ENCODE measurements at places on chromosomes 2 and 18. TPM values are rescaled to one million over a fixed set of nuclear protein-coding genes. Genes with fewer than 3 reads are reported as not detected.

DNA sequence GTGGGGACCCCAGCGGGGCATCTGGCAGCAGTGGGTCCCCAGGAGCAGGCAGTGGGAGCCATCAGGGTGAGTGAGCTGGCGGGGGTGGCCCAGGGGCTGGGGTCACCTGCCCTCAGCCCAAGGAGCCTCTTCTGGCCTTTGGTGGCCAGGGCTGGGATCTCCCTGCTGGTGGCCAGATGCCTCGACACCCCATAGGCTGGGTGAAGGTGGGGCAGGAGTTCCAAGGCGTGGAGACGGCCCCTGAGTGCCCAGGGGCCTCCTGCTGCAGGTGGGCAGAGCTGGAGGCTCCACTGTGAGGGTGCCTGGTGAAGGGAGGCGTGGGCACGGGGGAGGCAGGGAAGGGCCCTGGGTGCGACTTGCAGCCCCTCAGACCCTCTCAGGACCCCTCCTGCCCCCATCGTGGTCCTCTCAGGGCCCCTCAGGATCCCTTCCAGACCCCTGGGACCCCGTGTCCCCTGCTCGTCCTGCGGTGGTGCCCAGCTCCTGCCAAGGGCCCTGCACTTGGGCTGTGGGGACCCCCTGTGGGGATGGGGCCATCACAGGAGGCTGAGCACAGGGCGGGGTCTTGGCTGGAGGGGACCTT, 5.0 kb upstream of the GPR35 start:
- H3K4me1 ChIP-seq, result no peaks in the 10 kb centered on the region
- no peaks in the 10 kb centered on the region for H3K36me3 ChIP-seq
- H3K4me3 ChIP-seq, result no peak overlapping the region
- no peaks in the 10 kb centered on the region for H3K27me3 ChIP-seq
- no peak for DNase-seq

Gene SLC9A4
- polyA plus RNA-seq, result not detected

GRCh38 chr2:235029054-235029453, 77.2 kb downstream of the SH3BP4 start:
- no peak overlapping the region for H3K27ac ChIP-seq
- H3K27me3 ChIP-seq, result peaks cover 3% of the 10 kb centered on the region
- no peak overlapping the region for H3K4me3 ChIP-seq
- no peaks in the 10 kb centered on the region for H3K36me3 ChIP-seq
- no peak for DNase-seq

Gene STARD6
- polyA plus RNA-seq, result not detected

GRCh38 chr2:191739194-191739593, 61.3 kb downstream of the NABP1 start:
- H3K27me3 ChIP-seq, result no peaks in the 10 kb centered on the region
- H3K4me1 ChIP-seq, result peaks cover 6% of the 10 kb centered on the region
- no peaks in the 10 kb centered on the region for H3K36me3 ChIP-seq
- H3K4me3 ChIP-seq, result no peak overlapping the region
- no peak overlapping the region for H3K27ac ChIP-seq

DNA sequence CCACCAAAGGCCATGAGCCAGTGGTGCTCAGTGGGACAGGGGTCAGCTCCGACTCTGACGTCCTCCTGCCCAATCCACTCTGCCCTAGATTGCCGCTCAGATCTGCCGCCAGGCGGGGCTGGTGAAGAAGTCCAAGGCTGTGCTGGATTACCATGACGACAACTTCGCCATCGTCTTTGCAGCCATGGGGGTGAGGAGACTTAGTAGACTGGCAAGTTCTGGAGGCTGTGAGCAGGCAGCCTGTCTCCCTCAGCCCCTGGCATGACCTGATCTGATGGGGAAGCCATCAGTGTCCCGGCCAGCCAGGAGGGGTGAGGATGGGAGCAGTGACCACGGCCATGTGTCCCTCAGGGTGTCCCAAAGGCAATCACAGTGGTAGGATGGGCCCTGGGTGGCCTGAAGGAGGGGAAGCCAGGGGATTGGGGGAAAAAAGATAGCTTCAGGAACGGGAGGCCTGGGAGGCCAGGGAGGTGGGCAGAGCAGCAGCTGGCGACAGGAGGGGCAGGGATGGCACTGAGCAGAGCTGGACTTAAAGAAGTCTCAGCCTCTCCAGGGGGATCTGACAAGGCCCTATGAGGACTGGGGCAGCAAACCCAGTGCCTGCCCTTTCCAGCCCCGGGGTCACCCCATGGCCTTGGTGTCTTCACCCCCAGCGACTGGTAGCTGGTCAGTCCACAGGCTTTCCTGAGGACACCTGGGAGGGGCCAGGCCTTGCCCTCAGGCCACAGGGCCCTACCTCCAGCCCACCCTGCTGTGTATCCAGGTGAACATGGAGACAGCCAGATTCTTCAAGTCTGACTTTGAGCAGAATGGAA, 17.4 kb upstream of the ANKRD53 start:
- H3K4me3 ChIP-seq, result no peak overlapping the region
- H3K36me3 ChIP-seq, result no peaks in the 10 kb centered on the region
- peaks cover 56% of the 10 kb centered on the region for H3K27me3 ChIP-seq
- no peak for DNase-seq

GRCh38 chr2:153391131-153391530, 87.4 kb downstream of the RPRM start:
- no peak overlapping the region for H3K27ac ChIP-seq
- H3K27me3 ChIP-seq, result no peaks in the 10 kb centered on the region
- peak; percentile 29 for DNase-seq
- H3K4me3 ChIP-seq, result no peak overlapping the region

Measured in muscle of leg (tissue), 16 donors.